ENCODE measurements at places on chromosomes 6 and 20.
A peak's percentile ranks its signal among the peaks of the same experiment; 100 is the strongest.

GRCh38 chr20:427849-428657 is 20.0 kb downstream of the RBCK1 start:
- H3K4me3 ChIP-seq = no peak overlapping the region
- peaks cover 87% of the 10 kb centered on the region for H3K36me3 ChIP-seq
- no peaks in the 10 kb centered on the region for H3K4me1 ChIP-seq
- no peaks in the 10 kb centered on the region for H3K27me3 ChIP-seq
- H3K27ac ChIP-seq = no peak overlapping the region

DNA sequence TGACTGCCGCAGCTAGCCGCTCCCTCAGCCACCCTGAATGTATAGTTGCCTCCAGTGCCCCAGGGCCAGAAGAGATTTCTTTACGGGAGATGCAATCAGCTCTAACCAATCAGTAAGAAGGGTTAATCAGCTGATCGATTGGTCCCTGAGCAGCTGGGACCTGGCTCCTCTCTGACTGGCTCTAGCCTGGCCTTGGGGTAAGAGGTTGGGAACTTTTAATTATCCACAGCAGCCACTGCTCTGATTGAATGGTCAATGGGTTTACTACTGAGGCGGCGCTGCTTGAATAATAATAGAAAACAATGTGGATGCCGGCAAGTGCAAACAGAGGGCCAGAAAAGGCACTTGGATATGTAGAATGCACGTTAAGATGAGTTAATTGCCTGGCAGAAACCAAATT is 99.8 kb downstream of the TFAP2A start:
- no peak for DNase-seq
- no peaks in the 10 kb centered on the region for H3K36me3 ChIP-seq
- no peaks in the 10 kb centered on the region for H3K27me3 ChIP-seq
- H3K27ac ChIP-seq = no peak overlapping the region
- no peaks in the 10 kb centered on the region for H3K4me1 ChIP-seq

DNA sequence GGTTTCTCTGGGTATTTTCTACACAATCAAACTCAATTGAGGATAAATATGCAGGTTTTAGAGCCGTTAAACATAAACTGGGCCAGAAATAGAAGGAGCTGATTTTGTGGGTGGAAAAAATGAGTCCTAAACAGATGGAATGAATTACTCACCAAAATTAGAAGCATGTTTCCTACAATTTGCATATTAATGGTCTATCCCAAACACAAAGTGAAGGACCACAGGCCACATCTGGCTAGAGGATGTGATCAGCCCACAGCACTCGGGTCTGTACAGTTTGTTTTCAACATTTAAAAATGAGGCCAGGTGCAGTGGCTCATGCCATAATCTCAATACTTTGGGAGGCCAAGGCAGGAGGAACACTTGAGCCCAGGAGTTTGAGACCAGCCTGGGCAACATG is 296.3 kb downstream of the PREX1 start:
- H3K4me3 ChIP-seq = no peak overlapping the region
- no peak for DNase-seq
- H3K27ac ChIP-seq = no peak overlapping the region
- H3K27me3 ChIP-seq = peaks cover 43% of the 10 kb centered on the region
- H3K4me1 ChIP-seq = no peaks in the 10 kb centered on the region

GRCh38 chr6:3887150-3887700 is 38.1 kb downstream of the FAM50B start:
- no peak overlapping the region for H3K4me3 ChIP-seq
- H3K4me1 ChIP-seq = peaks cover 13% of the 10 kb centered on the region
- DNase-seq = peak; percentile 53
- no peaks in the 10 kb centered on the region for H3K36me3 ChIP-seq
- H3K27ac ChIP-seq = no peak overlapping the region
- no peaks in the 10 kb centered on the region for H3K27me3 ChIP-seq

- H3K4me1 ChIP-seq = peaks cover 63% of the 10 kb centered on the region
- H3K27me3 ChIP-seq = no peaks in the 10 kb centered on the region
- peak overlapping the region; percentile 66 for H3K27ac ChIP-seq
- H3K36me3 ChIP-seq = no peaks in the 10 kb centered on the region
- DNase-seq = peak; percentile 28
- no peak overlapping the region for H3K4me3 ChIP-seq
Observed at GRCh38 chr6:85460921-85461797, 11.3 kb downstream of the NT5E start.

DNA sequence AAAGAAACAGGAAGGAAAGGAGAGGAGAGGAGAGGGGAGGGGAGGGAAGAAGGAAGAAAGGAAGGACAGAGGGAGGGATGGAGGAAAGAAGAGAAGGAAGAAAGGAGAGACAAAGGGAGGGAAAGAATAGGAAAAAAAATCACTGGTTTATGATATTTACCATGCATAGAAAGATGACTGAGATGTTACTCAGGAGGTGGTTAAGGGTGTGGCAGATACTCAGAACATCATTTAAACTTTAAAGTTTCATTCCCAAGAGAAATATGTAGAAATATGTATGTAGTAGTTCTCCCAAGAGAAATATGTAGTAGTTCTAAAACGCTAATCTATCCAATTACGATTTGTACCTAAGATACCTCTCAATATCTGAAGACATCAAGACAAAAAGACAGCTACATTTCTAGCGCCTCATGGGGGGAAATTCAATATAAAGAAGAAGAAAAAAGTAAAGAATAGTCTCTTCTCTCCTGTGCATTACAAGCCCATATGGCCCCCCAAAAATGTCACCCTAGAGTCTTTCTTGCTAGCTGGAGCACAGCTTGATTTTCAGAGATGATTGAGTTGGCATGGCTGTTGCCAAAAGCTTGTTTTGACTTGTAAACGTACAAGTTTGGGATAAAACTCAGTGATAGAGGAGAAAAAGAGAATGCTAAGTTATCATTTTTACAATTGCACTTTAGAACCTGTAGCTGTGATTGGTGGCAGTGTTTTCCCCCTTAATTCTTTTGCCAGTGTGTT is 539.2 kb downstream of the CDH26 start:
- no peaks in the 10 kb centered on the region for H3K4me1 ChIP-seq
- no peaks in the 10 kb centered on the region for H3K36me3 ChIP-seq
- no peak for DNase-seq
- H3K4me3 ChIP-seq = no peak overlapping the region
- no peak overlapping the region for H3K27ac ChIP-seq
- H3K27me3 ChIP-seq = no peaks in the 10 kb centered on the region

DNA sequence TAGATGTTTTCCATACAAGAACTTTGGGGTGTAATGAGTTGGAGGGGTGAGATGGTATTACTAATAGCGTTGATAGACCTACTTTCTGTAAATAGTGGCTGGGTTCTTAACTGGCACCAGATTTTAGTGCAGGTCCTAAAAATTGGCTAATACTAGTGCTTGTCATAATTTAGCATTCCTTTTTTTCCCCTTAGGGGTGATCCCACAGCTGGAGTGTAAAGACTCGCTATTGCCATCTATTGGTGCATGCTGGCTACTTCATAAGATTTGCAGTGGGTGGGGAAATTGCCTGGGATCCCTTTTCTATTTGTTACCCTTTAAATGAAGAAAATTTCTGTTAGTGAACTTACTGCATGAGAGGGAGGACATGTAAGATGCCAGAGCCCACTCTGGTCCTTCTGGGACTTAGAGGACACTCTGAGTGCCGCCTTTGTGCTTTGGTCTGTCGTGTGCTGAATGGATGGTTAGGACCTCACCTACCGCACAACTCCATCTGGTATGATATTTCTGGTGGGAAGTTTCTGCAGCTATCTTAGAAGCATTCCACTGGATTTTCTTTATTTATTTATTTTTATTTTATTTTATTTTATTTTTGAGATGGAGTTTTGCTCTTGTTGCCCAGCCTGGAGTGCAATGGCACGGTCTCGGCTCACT is 195.5 kb downstream of the JARID2 start:
- no peak overlapping the region for H3K27ac ChIP-seq
- no peaks in the 10 kb centered on the region for H3K27me3 ChIP-seq
- H3K4me1 ChIP-seq = no peaks in the 10 kb centered on the region
- no peaks in the 10 kb centered on the region for H3K36me3 ChIP-seq

DNA sequence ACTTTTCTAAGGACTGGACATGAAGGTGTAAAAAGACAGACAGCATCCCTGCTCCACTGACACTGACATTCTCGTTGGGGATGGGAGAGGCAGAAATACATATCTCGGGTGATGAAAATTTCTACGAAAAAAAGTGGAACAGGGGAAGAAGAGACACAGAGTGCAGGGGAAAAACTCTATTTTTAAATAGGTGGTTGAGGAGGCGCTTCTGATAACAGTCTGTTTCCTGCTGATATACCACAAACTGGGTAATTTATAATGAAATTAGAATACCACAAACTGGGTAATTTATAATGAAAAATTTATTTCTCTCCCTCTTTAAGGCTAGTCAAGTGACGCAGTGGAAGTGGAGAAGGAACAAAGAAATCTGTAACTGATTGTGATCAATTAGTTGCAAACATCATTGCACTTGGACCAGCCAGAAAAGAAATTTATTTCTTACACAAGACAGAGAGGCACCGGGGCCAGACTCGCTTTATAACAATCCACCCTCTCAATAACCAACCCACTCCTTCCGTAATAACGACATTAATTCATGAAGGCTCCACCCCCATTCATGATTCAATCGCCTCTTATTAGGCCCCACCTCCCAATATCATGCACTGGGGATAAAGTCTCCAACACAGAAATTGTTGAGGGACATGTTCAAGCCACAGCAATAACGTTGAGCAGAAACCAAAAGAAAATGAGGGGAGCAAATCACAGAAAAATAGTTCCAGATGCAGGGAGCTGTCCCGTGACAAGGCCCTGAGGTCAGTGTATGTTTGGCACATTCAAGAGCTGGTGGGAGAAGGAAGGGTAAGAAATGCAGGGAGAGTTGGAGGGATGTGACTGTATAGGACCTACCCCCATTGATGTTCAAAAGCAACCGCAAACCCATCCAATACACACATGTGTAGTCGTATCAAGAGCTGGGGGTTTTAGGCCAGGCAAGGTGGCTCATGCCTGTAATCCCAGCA is 6.6 kb upstream of the SRSF6 start:
- H3K4me1 ChIP-seq = no peaks in the 10 kb centered on the region
- no peak overlapping the region for H3K4me3 ChIP-seq
- H3K27me3 ChIP-seq = no peaks in the 10 kb centered on the region
- no peak for DNase-seq
- no peak overlapping the region for H3K27ac ChIP-seq
- no peaks in the 10 kb centered on the region for H3K36me3 ChIP-seq

DNA sequence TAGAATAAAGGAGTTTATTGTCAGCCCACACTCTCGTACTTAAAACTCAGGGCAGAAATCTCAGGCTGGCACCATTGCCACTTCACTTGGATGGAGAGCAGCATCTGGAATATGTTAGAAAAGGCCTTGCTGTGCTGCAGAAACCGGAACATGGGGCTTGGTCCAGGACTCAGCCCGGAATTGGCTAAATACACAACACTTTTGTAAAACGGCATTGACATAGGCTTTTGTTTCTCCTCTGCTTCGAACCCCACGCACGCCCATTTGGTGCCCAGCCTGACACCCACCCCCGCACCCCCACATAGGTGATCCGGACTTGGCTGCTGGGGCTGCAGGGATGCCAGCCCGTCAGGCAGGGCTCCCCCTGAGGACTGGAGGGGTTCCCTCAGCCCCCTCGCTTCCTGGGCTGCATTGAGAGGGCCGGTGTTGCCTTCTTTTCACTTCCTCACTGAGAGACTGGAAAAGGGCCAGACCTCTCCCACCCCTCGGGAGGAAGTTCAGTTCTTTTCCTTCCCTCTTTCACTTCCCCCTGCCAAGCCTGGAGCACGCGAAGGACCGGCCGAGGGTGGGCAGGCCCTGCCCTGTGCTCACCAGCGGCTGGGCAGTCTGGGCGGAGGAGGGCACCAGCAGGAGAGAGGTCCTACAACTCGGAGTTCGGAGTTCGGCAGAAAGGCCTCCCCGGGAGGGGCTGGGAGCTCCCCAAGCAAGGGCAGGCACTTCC is 17.9 kb upstream of the CST3 start:
- H3K4me1 ChIP-seq = peaks cover 9% of the 10 kb centered on the region
- H3K27me3 ChIP-seq = no peaks in the 10 kb centered on the region
- no peaks in the 10 kb centered on the region for H3K36me3 ChIP-seq
- H3K4me3 ChIP-seq = peak overlapping the region; percentile 3
- H3K27ac ChIP-seq = no peak overlapping the region
- peak; percentile 85 for DNase-seq

- peak overlapping the region; percentile 52 for H3K4me3 ChIP-seq
- no peaks in the 10 kb centered on the region for H3K4me1 ChIP-seq
- no peaks in the 10 kb centered on the region for H3K27me3 ChIP-seq
- no peak for DNase-seq
Observed at GRCh38 chr6:43269273-43270007, 26.2 kb downstream of the TTBK1 start.

DNA sequence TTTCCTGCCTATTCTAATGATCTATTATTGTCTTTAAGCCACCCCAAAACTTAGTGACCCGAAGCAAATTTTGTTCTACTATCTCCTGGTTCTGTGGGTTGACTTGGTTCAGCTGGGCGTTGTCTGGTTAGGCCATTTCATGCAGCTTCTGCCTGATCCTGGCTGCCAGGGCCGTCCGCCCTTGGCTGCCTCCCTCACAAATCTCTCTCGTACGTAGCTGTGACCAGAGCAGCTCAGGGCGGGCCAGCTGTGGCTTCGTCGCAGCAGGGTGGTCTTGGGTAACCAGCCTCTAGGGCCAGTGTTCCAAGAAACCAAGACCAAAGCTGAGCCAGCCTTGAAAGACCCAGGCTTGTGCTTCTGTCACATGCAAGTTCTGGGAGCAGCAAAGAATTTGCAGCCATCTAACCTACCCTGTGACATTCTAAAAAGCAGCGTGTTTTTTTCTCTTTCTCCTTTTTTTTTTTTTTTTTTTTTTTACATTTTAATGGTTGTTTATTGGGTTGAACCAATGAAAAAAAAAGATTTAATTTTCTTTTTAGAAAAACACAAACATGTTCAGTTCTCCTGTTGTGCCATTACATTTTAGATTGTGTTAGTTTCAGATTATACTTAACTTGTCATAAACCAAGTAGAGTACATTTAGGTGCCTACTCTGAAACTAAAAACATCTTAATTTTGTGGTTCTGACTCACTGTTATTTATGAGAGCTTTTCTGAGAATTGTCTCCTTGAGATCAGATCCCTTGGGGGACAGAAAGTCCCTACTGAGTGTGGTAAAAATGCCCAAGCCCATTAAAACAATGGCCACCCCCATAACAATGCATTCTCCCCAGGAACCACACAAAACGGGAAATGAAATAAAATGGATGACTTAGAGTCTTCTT is 83.9 kb downstream of the ZDHHC14 start:
- H3K4me1 ChIP-seq = peaks cover 8% of the 10 kb centered on the region
- DNase-seq = no peak
- H3K36me3 ChIP-seq = no peaks in the 10 kb centered on the region
- H3K27me3 ChIP-seq = no peaks in the 10 kb centered on the region

DNA sequence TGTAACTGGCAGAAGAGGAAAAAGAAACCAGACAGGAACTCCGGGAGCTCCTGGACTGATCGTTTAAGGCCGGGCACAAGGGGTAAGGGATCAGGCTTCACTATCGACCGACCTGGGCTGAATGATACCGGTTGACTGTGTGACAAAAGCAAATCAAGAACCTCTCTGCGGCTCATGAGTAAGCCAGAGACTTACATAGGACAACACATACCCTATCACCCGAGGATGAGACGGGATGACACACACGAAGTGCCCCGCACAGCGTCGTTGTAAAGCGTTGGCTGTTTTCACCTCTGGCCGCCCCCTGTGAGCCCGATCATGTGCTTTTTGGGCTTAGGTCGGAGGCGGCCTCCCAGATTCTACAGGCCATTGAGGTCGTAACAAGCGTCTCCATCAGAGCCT is 695 bp upstream of the TGIF2 start:
- H3K4me1 ChIP-seq = peaks cover 16% of the 10 kb centered on the region
- H3K4me3 ChIP-seq = peak overlapping the region; percentile 90
- H3K27me3 ChIP-seq = no peaks in the 10 kb centered on the region
- H3K27ac ChIP-seq = peak overlapping the region; percentile 88
- no peaks in the 10 kb centered on the region for H3K36me3 ChIP-seq
- DNase-seq = no peak

Data from tibial artery (tissue), 4 donors.